ENCODE measurements at places on chromosomes 3 and 15.

DNA sequence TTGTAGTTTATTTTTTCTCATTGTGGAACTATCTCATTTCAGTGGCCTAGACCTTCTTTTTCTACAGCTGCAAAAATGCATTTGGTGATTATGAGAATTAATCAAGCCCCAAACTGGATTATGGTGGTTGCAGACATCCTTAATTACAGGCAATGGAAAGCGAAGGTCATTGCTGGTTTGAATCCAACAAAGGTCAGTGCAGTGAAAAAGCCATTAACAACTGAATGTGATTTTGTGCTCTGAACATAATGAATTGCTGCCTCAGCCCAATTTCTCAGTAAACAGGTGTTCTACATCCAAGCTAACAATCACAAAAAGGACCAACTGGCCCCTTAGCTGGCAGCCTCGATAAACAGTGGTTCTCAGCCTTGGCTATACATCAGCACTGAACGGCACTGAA is 260.1 kb upstream of the DPPA4 start:
- DNase-seq, result no peak

DNA sequence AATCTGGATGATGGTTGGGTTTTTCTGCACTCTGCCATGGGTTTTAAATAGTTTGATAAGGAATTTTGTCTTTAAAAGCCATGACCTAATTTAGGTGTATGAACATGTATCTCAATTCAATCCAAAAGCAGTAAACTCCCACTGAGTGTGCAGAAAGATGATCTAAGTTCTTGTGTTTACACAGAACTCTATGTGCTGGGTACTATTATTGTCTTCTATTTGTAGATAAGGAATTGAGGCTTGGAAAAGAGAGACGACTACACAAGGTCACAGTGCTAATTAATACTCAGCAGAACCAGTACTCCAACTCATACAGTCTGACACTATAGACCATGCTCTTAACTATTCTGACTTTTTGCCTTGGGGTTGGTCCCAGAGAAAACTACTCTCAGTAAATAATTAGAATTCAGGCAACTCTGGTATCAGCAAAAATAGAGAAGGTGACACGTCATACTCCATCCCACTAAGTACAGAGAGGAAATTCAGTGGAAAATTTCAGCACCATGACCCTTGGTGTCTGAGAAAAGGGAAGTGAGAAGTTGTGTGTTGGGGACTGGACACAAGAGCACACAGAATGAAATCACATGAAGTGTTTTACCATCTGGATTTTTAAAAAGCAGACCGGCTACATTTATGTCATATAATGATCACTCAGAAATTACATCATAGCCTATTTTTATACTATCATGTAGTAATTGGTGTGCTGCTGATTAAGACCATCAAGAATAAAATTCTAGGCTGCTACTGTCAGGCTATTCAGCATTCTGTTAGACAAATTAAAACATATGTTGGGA is 18.3 kb upstream of the MYH15 start:
- DNase-seq, result peak; percentile 97

GRCh38 chr3:61561374-61562041 is at the start of gene PTPRG:
Gene PTPRG, plus strand, starts transcription at chr3:61561571. Its CDS starts 717 bp downstream, at chr3:61562288.
- peak; percentile 4 for DNase-seq

GRCh38 chr3:196872316-196872715 is 4.6 kb downstream of the SENP5 start:
- no peak for DNase-seq

- DNase-seq, result peak; percentile 22
Observed at GRCh38 chr3:55721716-55722484, 234.8 kb upstream of the WNT5A start.

DNA sequence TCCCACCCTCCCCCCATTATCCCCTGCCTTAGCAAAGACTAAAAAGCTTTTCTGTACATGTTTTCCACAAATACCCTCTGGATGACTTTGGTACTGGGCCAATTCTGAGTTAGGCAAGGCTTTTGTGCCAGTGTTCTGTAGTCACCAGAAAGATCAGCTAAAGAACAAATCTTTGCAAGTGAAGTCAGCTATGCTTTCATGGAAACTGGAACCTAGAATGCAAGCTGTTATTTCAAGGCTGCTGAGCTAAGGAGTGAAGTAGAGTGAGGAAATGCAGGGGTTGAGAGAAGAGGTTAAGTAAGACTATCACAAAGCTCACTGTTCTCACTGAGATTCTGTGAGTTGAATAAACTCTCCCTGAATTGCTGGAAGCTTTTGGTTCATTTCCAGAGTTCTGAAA is 107.8 kb upstream of the CNTN3 start:
- no peak for DNase-seq

Measured in inflammatory macrophage treated with lipopolysaccharide for 4 hours (primary cell).